Small intestine (tissue), 16 donors: ENCODE measurements at places on chromosomes 6 and 20.

- peak; percentile 5 for DNase-seq
These were observed 225.5 kb downstream of the BMP7 start for GRCh38 chr20:57040924-57041323.

GRCh38 chr6:43396408-43397149, 27.1 kb upstream of the ZNF318 start:
- no peak for DNase-seq

GRCh38 chr6:144728804-144729203, 443.7 kb downstream of the UTRN start:
- DNase-seq, result no peak

DNA sequence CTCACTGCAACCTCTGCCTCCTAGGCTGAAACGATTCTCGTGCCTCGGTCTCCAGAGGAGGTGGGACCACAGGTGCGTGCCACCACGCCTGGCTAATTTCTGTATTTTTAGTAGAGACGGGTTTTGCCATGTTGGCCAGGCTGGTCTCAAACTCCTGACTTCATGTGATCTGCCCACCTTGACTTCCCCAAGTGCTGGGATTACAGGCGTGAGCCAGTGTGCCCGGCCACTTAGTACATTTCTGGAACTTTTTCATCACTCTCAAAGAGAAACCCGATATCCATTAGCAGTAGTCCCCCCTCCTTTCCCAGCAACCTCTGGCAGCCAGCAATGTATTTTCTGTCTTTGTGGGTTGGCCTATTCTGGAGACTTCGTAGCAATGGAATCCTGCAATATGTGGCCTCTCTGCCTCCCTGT, 109.8 kb downstream of the JARID2 start:
- no peak for DNase-seq

- peak; percentile 74 for DNase-seq
These were observed 10.9 kb downstream of the GOPC start for GRCh38 chr6:117591405-117591804.

DNA sequence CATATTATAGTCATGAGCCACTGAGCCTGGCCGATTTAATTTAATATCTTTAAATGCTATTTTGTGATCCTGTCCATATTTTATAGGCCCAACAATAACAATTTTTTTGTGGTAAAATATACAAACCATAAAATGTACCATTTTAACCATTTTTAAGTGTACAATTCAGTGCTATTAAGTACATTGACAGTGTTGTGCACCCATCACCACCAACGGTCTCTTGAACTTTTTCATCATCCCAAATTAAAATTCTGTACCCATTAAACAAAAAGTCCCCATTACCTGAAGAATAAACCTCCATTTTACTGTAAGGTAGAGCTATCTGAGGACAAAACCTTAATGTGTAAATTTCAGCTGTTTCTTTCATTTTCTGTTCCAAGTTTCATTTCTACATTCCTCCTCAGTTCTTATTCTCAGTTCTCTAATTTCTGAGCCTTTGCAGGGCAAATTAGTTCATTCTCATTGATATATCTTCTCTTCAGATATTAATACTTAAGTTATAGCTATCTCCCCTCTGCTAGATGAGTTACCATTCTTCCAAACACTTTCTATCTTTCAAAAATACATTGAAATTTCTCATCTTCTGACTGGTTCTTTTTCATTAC, 10.3 kb downstream of the MTO1 start:
- no peak for DNase-seq

GRCh38 chr6:1387876-1388629, 1.3 kb upstream of the FOXF2 start:
- no peak for DNase-seq

DNA sequence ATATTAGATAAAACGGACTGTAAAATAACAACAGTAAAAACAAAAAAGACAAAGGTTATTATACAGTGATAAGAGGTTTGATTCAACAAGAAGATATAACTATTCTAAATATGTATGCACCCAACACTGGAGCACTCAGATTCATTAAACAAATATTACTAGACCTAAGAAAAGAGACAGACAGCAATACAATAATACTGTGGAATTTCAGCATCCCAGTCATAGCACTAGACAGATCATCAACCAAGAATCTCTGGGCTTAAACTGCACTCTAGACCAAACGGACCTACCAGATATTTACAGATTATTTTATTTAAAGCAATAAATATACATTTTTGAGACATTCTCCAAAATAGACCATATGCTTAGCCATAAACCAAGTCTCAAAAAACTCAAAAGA, 263.8 kb downstream of the C6orf118 start:
- DNase-seq, result no peak

DNA sequence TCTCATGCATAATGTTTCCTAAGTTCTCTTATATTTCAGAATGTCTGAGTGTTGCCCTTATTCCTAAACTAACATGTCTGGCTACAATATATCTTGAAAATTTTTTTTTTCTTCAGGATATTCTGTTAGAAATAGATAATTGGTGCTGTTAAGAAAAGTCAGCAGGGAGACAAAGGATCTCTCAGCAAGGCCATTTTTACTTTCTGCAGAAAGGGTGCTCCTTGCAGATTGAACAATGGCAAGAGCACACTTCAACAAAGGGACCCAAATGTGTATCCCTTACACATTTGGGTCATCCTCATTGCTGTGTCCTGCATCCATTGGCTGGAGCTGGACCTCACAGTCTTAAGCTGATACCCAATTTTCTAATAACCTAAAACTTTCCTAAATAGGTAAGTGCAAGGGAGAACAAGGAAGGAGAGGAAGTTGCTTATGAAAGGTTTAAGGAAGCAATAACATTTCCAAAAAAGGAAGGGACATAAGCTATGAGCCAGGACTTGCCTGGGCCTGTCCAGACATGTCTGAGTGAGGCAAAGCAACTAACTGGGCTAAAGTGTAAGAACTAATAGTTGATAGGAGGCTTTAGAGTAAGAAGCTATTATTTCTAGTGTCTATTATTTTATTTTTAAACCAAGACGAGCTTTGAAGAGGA, 429.6 kb downstream of the BCKDHB start:
- DNase-seq, result no peak

DNA sequence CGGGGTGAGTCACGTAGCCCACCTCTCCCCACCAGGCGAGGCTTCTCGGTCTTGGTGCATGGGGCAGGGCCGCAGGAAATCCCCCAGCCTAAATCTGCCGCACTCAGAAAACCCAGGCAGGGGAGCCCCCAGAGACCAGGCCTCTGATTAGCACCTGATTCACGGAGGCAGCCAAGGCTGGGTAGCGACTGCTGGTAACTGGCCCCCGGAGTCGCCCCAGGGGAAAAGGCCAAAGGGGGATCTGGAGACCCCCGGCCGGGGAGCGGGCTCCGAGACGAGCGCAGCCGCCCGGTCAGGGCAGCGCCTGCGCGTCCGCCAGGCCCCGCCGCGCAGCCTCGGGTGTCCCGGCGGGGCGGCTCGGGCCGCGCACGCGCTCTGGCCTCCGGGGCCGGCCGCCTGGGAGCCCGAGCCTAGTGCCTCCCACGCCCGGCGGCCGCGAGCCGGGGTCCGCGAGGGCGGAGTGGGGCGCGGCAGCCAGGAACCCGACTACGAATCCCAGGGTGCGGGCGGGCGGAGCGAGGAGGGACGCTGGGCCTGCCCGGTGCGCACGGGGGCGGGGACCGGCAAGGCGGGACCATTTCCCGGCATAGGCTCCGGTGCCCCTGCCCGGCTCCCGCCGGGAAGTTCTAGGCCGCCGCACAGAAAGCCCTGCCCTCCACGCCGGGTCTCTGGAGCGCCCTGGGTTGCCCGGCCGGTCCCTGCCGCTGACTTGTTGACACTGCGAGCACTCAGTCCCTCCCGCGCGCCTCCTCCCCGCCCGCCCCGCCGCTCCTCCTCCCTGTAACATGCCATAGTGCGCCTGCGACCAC, at the start of gene DUSP22:
DUSP22 (plus strand) TSS at position 791 of the 809 bp plus-strand sequence. CDS start 53 bp downstream, outside the sequence.
- DNase-seq, result peak; percentile 95

DNA sequence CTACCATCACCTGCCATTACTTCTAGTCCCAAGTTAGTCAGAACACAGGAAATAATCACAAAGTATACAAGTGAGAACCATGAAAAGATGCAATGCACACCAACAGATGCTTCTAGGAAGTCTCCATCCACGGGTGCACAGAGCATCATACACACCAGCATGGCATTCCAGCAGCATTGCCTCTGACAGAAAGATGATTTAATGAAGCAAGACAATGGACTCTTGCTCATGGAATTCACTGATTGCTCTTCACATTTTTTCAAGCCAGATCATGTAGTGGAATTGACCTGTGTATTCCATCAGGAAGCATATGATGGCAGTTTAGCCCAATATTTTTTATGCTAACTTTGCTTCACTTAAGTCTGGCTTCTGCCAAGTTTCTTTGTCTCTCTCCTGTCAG, 406.3 kb upstream of the RGS17 start:
- DNase-seq, result no peak

GRCh38 chr6:11700118-11700718, 78.4 kb downstream of the ADTRP start:
- DNase-seq, result peak; percentile 66

- DNase-seq, result no peak
These were observed 297.0 kb downstream of the ZNF217 start for GRCh38 chr20:53296451-53297153.

GRCh38 chr6:3631877-3632276, 119.6 kb downstream of the PXDC1 start:
- no peak for DNase-seq

- no peak for DNase-seq
These were observed 99.0 kb upstream of the CDYL start for GRCh38 chr6:4677011-4677750.

GRCh38 chr6:33050014-33050810, 23.2 kb downstream of the HLA-DPA1 start:
- DNase-seq, result no peak

DNA sequence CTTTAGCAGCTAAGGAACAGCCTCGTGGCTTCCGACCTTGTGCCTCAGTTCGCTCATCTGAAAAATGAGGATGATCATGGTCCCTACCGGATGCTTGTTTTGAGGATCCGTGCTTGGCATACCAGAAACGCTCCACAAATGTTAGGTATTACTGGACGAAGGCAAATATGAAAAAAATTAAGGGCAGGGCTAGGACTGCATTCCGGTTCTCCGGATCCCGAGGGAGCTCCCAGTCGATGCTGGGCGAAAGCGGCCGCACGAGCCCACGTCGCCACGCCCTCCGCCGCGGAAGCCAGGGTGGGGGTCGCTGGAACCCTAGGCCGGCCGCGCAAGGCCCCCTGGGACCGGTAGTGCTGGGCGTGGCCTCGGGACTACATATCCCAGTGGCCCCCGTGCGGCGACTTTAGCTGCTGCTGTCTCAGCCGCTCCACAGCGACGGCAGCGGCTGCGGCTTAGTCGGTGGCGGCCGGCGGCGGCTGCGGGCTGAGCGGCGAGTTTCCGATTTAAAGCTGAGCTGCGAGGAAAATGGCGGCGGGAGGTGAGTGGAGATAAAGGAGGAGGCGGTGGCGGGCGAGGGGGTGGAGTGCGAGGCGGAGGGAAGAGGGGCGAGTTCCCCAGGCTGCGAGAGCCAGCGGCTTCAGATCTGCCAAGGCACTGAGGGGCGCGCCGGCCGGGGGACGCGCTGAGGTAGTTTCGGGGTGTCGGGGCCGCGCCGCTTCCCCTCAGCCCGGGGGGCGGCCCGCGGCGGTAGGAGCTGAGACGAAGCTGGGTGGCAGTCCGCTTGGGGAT, at the start of gene NCOA3:
NCOA3 (plus strand) TSS at position 406 of the 789 bp plus-strand sequence. CDS start 120,361 bp downstream, outside the sequence.
- DNase-seq, result peak; percentile 94

DNA sequence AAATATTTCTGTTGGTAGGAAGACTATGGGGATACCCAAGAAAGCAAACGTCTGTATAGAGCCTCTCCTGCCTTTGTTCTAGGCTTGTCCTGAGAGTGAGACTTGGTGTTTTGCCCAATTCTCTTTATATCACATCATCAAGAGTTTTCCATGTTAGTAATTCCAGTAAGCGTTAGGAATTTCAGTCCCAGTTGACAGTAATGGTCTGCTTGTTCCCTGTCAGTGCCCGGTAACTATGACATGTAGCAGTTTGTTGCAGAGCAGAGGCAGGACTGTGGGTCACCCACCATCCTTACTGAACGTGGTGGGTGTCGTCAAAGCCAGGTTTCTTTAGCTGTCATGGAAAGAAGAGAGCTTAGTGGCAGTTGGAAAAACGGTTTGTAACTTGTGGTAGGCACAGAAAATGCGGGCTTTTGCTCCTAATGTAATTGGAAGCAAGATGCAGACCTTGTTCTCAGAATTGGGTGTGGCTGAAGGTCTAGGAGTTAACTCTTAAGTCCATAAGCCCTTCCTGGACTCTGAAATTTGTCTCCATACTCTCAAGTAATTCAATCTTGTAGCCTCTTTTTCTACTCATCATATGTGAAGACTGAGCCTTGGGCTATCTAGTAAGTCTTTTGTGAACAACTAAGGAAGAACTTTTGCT, 188.8 kb downstream of the TMEM242 start:
- DNase-seq, result peak; percentile 32

- no peak for DNase-seq
These were observed 394.8 kb upstream of the RNF217 start for GRCh38 chr6:124567401-124567800.

DNA sequence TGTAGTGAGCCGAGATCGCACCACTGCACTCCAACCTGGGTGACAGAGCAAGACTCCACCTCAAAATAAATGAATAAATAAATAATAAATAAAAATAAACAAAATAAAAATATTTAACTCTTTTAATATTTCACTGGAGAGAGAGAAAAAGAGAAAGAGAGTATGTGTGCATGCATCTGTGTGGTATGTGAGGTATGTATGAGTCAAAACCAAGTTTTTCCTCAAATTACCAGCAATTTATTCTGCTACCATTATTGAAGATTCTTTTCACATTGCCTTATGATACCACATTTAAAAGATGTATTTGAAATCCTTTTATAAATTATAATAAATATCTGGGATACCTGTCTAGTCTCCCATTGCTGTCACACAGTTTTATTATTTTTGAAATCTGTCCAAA, 122.1 kb downstream of the CD164 start:
- DNase-seq, result no peak

GRCh38 chr20:38325905-38326304, 20.4 kb upstream of the LBP start:
- DNase-seq, result no peak

DNA sequence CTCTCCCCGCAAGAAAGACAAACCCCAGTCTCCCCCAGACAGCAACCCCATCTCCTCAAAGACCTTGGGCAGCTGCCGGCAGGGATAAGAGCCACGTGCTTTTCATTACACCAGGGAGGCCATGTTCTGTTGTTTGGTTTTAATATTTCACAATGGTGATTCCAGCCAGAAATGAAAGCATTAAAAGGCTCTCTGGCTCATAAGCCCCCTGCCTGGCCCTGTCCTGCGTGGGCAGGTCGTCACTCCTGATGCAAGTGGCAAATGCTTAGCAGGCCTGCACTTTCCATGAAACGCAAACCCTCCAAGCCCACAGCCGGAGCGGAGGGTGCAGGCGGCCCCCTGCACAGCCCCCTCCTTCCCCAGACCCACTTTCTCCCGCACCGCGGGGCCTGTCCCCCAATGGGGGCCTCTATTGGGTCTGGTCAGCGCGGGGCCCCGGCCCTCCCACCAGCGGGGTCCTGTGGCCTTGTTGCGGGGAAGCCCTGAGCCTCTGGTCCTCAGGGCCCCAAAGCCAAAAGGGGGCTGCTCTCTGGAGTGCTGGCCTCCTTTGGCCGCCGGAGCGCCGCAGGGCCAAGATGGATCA, 77.2 kb downstream of the TMEM242 start:
- no peak for DNase-seq

GRCh38 chr20:24497851-24498250, 28.4 kb downstream of the SYNDIG1 start:
- DNase-seq, result peak; percentile 86

GRCh38 chr20:46253391-46253790, 54.9 kb downstream of the CDH22 start:
- DNase-seq, result no peak
